ENCODE measurements at places on chromosomes 1 and 21.

GRCh38 chr1:157963713-157964112 lies 29.7 kb upstream of the KIRREL1 start:
- DNase-seq, result peak; percentile 64

- no peak for DNase-seq
Observed at GRCh38 chr21:38286739-38287471, 30.1 kb downstream of the KCNJ15 start.

DNA sequence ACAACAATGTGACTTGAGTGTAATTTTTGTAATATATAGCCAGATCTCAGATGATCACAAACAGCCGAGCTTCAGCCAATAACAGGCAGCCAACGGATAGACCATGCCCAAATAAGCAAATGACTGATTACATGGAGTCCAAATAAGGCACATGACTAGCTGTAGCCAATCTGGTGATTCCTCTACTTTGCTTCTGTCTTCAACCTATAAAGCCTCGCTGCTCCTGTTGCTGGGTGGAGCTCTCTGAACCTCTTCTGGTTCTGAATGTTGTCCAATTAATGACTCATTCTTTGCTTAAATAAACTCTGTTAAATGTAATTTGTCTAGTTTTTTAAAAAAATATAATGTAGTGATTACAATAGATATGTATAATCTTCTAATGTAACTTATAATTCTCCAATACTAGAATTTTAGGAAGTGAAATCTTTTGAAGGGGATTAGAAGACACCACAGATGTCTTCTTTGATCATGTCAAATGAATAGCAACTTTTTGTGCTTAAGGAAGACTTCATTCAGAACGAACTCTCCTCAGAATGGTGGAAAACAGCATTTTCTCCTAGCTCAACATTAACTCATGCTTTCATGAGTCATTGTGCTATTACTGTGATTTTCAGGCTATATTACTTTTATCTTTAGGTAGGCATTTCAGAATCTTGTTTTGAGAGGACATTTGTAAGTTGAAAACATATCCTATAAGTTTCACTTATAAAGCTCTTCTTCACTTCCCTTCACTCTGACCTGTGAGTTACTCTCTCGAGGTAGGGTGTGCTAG lies 857.8 kb upstream of the B3GALT2 start:
- no peak for DNase-seq

DNA sequence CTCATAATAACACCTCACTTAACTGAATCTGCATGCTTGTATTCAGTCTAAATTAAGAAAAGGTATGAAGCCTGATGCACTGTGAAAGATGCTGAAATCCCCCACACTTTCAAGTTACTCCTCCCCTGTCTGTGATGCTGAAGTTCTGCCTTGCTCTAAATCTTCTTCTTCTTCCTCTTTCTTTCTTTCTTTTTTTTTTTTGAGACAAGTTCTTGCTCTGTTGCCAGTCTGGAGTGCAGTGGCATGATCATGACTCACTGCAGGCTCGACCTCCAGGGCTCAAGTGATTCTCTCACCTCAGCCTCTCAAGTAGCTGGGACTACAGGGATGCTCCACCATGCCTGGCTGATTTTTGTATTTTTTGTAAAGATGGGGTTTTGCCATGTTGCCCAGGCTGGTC lies 231.0 kb upstream of the B3GALT2 start:
- DNase-seq, result no peak

DNA sequence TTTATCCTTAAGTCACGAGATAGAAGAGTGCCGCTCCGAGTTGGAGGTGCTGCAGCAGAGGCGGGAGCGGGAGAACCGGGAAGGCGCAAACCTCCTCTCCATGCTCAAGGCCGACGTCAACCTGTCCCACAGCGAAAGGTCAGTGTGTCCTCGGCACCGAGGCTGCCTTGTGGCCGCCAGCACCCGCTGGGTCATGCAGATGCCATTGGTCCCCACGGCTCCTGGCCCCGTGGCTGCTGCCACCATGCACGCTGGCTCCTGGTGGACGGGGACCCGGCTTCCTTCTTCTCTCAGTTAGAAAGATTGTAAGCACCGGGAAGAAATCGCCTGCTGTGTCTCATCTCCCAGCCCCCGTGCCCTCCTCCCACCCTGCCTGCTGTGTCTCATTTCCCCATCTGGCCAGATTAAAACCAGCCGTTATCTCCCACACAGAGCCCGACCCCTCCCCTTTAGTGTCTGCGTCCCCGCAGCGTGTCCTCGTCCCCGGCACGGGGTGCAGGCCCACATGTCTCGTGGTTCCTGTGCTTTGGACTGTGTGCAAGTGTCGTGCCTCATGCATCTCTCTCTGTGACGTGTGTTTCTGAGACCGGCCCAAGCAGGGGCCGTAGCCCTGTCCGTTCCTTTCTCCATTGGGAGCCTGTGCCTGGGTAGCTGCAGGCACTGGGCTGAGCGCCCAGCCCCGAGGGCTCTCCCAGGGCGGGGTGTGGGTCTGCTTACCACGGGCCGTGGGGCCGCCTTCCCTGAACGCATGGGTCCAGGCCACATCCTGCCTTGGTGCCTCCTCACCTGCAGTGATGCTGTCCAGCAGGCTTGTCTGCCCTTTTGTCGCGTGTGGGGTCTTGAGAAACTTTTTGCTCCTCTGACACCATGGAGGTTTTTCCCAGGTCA lies 62.1 kb downstream of the PCNT start:
- DNase-seq, result no peak

DNA sequence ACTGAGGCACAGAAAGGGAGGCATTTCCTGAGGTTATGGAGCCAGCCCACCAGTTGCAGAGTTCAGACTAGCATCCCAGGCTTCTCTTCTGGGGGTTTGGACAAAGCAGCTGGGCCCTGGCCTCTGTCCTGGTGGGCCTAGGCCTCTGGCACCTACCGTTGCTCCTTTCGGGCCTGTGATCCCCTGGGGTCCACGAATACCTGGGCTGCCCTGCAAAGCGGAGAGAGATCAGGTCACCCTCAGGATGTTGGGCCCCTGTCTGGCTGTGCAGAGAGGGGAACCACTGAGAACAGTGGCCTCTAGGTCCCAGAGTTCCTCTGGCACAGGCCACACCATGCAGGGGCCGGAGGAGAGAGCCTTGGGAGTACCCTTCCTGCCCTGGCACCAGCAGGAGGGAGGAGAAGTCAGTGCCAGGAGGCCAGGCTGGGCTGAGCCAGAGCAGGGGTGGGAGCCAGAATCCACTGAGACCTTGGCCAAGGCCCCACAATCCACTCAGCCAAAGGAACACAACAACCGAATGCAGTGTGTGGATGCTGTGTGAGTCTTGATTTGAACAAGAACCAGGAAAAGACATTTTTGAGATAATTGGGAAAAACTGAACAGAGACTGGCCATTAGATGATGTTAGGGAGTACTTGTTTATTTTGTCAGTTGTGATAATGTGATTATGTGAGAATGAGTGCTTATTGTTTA lies 8.9 kb downstream of the COL9A2 start:
- no peak for DNase-seq

- no peak for DNase-seq
Observed at GRCh38 chr1:167128261-167129227, 34.7 kb downstream of the STYXL2 start.

DNA sequence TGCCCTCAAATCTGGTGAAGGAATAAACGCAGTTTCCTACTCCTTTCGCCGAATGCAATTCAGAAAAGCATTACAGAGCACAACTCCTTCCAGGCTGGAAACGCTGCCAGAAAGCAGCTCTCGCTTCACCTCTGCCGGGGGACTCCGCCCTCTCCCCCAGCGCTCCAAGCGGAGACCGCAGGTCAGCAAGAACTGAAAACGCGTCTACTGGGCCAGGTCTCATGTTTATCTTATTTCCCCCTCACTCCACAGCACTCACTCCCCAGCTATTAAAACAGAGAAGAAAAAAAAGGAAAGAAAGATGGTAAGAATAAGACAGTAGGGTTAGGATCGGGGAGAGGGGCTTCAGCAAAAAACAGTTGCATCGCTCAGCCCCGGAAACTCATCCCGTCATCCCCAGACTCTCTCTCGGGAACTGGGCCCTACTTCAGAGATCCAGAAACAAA lies 833 bp upstream of the RCOR3 start:
- DNase-seq, result peak; percentile 70

- DNase-seq, result no peak
Observed at GRCh38 chr21:18244671-18245463, at the start of gene CHODL. Gene CHODL, plus strand, starts transcription at chr21:18244833. Its CDS starts 391 bp downstream, at chr21:18245224.

DNA sequence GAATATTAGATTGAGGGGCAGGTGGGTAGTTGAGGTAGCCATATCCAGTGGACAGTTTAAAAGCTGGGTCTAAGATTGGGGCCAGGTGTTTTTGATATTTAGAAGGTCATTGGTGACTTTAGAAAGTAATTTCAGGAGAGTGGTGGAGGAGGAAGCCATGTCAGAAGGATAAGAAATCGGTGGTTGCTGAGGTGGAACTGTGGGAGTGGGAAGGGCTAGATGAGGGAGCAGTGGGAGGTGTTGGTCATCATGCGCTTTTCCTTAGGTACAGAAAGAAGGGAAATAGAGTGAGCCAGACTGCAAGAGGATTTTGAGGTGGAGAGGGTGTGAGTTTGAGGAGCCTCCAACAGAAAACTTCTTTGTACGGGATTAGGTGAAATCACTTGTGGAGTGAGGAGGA lies 7.2 kb downstream of the MTR start:
- no peak for DNase-seq

- no peak for DNase-seq
Observed at GRCh38 chr1:203473781-203474305, 1.8 kb upstream of the PRELP start.

DNA sequence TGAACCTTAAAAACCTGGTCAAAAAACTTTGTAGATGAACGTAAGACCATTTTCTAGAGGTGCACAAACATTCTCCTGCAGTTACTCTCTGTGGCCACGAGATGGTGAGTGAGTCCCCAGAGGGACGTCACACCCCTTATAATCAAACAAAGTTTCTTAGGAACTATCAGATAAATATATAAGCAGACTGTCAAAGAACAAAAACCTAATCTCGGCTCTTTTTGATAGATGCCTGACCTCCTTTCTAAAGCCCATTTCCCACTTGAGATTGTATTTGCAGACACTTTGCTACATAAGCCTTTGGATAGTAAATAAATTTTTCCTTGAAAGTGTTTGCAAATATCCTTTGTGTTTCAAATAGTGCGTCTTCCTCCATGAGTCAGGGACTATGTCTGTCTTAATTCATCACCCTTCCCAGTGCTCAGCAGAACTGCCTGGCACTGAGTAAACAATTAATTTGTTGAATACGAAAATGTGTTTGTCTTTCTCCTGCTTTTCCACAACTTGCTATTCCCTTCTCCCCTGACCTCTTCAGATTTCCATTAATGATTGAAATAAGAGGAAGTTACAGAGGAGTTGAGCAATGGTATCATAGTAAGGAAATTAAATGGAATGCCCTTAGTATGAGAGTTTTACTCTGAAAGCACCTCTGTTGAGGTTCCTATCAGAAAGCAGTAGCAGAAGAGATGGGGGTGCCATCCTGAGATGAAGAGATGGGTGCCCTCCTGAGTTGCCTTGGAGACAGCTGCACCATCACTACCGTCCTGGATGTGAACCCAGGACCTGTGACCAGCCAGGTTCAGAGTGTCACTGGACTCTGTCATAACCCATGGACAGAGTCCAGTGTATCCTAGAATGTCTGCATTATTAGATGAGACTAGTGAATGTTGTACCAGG lies 57.8 kb upstream of the RAVER2 start:
- peak; percentile 47 for DNase-seq

GRCh38 chr1:183734543-183735036 lies 70.3 kb upstream of the RGL1 start:
- no peak for DNase-seq

- no peak for DNase-seq
Observed at GRCh38 chr1:61119085-61119484, 36.7 kb downstream of the NFIA start.

GRCh38 chr1:152981146-152981871 lies 2.6 kb upstream of the SPRR1A start:
- DNase-seq, result no peak

DNA sequence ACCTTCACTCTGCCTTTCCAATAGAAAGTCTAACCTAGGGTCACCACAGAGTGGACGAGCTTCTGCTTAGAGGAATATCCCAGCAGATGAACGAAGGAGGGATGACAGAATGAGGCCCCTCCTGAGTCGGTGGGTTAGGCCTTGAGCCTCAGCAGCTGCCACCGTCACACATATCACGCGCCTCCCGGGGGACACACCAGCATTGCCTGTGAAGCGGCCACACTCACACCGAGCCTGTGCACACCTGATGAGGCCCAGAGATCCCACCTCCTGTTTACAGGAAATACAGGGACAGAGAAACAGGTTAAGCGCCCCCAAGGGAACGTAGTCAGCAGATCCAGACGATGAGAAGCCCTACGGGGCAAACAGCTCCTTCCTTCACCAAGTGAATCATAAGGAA lies 25.1 kb upstream of the LRRC47 start:
- no peak for DNase-seq

All from GM13976 (cell line).